ENCODE measurements at places on chromosomes 4 and X. TPM values are rescaled to one million over a fixed set of nuclear protein-coding genes. Genes with fewer than 3 reads are reported as not detected.

GRCh38 chrX:22585831-22586230 lies 313.1 kb downstream of the CBLL2 start:
- H3K27ac ChIP-seq = no peak overlapping the region
- H3K4me1 ChIP-seq = no peaks in the 10 kb centered on the region
- no peak for DNase-seq
- no peaks in the 10 kb centered on the region for H3K27me3 ChIP-seq
- H3K36me3 ChIP-seq = no peaks in the 10 kb centered on the region

DNA sequence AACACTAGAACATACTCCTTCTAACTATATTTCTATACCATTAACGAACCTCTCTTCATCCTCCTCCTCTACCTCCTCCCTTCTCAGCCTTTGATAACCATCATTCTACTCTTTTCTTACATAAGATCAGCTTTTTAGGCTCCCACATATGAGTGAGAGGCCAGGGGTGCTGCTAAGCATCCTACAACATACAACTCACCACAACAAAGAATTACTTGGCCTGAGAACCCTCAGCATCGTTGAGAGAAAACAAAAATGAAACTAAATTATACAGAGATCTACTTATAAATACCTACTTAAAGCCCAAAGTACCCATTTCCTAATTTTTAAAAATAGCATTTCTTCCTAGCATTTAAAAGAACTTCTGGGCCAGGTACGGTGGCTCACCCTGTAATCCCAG lies 77.7 kb downstream of the CC2D2A start:
- no peak for DNase-seq
- H3K36me3 ChIP-seq = no peaks in the 10 kb centered on the region
- H3K4me3 ChIP-seq = no peak overlapping the region
- H3K27me3 ChIP-seq = no peaks in the 10 kb centered on the region
- H3K4me1 ChIP-seq = no peaks in the 10 kb centered on the region
- no peak overlapping the region for H3K27ac ChIP-seq

GRCh38 chrX:3340016-3340415 lies 6.4 kb downstream of the MXRA5 start:
- no peak for DNase-seq
- H3K36me3 ChIP-seq = no peaks in the 10 kb centered on the region
- H3K4me1 ChIP-seq = no peaks in the 10 kb centered on the region
- H3K27ac ChIP-seq = no peak overlapping the region

TMEM144 gene
- total RNA-seq = 14.1 TPM

DNA sequence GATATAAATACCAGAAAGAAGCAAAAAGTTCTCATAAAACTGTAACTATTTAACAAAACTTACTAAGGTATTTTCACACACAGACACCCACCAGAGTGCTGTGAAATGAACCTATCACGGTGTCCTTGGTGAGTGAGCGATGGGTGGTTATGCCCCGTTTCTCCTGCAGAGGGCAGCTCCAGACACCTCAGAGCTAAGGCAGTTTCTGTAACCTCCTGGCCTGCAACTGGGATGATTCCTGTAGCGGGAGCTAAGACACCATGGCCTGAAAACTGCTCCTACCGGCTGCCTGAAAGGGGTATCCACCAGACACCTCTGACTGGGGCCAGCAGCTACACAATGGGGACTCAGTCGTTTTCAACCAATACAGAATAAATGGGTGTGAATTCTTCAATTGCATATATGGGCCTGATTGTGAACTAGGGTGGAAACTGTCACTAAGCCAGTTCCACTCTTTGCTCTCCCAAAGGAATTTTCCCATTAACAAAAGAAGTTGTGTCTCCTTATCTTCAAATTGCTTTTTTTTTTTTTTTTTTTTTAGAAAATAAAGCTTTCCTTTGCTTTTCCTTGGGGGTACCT lies 2375.8 kb upstream of the TENM3 start:
- no peaks in the 10 kb centered on the region for H3K4me1 ChIP-seq
- H3K27ac ChIP-seq = no peak overlapping the region
- no peaks in the 10 kb centered on the region for H3K36me3 ChIP-seq
- H3K27me3 ChIP-seq = no peaks in the 10 kb centered on the region

VCX3B gene
- total RNA-seq = not detected

- no peak overlapping the region for H3K4me3 ChIP-seq
- no peaks in the 10 kb centered on the region for H3K36me3 ChIP-seq
- peak overlapping the region; percentile 20 for H3K27ac ChIP-seq
- peak; percentile 58 for DNase-seq
- H3K27me3 ChIP-seq = no peaks in the 10 kb centered on the region
These were observed 121.6 kb upstream of the FAT1 start for GRCh38 chr4:186845137-186845842.

HAND2 gene
- 19.5 TPM for total RNA-seq

DNA sequence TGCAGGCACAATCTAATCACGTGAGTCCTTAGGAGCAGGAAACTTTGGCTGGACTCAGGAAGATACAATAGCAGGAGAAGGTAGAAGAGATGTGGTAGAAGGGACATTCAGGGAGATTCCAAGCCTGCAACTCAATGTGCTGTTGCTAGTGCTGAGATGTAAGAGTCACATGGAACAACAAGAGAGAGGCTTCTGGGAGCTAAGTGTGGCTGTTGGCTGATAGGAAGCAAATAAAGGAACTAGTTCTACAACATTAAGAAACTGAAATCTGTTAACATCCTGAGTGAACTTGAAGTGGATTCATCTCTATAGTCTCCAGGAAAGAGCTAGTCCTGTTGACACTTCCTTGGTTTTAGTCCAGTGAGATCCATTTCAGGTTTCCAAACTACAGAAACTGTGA lies 1207.4 kb downstream of the ADGRL3 start:
- H3K4me1 ChIP-seq = no peaks in the 10 kb centered on the region
- no peaks in the 10 kb centered on the region for H3K36me3 ChIP-seq
- H3K27me3 ChIP-seq = no peaks in the 10 kb centered on the region
- H3K27ac ChIP-seq = no peak overlapping the region
- DNase-seq = no peak

- DNase-seq = no peak
- no peak overlapping the region for H3K4me3 ChIP-seq
- no peaks in the 10 kb centered on the region for H3K36me3 ChIP-seq
- H3K27ac ChIP-seq = no peak overlapping the region
- H3K4me1 ChIP-seq = no peaks in the 10 kb centered on the region
- H3K27me3 ChIP-seq = no peaks in the 10 kb centered on the region
These were observed 9.5 kb downstream of the GSX2 start for GRCh38 chr4:54109241-54110018.

DNA sequence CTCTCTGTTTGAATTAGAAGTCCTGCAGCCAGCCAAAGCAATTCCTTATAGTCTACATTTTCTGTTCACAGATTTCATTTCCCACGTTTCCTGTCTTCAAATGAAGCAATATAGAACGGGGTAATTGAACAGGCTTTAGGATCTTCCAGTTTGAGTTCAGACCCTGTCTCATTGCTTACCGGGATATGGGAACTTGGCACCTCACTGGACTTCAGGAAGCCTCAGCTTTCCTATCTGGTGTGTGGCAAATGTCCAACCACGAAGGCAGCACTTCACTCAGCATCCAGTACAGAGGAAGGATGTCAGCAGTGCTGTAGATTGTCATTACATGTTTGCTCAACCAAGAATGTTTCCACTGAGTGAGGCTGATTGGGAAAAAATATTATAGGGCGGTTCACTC lies 271.1 kb upstream of the ZFP42 start:
- H3K4me3 ChIP-seq = no peak overlapping the region
- no peaks in the 10 kb centered on the region for H3K36me3 ChIP-seq
- no peaks in the 10 kb centered on the region for H3K27me3 ChIP-seq
- no peak for DNase-seq
- H3K4me1 ChIP-seq = no peaks in the 10 kb centered on the region

DNA sequence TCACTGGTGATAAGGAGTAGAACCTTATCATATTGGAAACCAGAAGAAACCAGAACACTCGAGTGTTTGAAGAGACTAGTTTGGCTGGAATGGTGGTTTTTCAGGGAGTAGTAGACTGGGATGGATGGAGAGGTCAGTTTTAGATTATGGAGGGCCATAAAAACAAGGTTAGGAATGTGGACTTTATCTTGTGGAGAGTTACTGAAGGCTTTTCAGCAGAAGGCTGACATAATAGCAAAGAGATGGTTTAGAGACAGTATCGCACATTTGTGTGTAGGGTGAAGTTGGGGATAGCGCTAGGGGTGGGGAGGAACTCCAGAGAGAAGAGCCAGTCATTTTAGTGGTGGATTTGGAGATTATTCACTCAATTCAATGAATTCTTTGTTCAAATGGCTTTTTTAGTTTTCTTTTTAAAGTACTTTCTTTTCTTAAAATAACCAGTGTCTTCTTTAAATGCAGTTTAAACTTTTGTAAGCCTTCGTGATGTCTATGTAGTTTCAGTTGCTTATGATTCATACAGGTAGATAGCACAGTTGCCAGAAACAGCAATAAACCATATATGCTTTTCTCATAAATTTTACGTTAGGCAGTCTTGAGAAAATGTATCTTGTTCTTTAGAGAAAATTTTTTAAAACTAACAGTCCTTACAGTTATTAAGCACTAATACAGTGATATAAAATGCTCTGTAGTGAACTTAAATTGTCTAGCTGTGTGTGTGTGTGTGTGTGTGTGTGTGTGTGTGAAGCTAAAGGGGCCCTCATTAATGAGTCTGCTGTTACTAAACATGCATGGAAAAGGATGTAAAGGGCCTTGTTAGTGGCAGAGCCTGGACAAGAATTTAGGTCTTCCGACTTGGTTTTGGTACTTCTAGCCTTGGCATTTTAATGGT lies 3.8 kb downstream of the ARHGAP10 start:
- DNase-seq = no peak
- no peak overlapping the region for H3K27ac ChIP-seq
- peaks cover 8% of the 10 kb centered on the region for H3K4me1 ChIP-seq

- no peak overlapping the region for H3K4me3 ChIP-seq
- H3K36me3 ChIP-seq = no peaks in the 10 kb centered on the region
- DNase-seq = no peak
- no peaks in the 10 kb centered on the region for H3K27me3 ChIP-seq
- no peaks in the 10 kb centered on the region for H3K4me1 ChIP-seq
- no peak overlapping the region for H3K27ac ChIP-seq
These were observed 859.4 kb upstream of the FTHL17 start for GRCh38 chrX:31931225-31931624.

GRCh38 chrX:5683996-5684395 lies 544.7 kb downstream of the NLGN4X start:
- no peak overlapping the region for H3K4me3 ChIP-seq
- H3K4me1 ChIP-seq = no peaks in the 10 kb centered on the region
- H3K27ac ChIP-seq = no peak overlapping the region

IL21 gene
- not detected for total RNA-seq

HELT gene
- total RNA-seq = not detected

- no peaks in the 10 kb centered on the region for H3K4me1 ChIP-seq
- no peak overlapping the region for H3K4me3 ChIP-seq
- DNase-seq = no peak
- H3K27ac ChIP-seq = no peak overlapping the region
- peaks cover 5% of the 10 kb centered on the region for H3K36me3 ChIP-seq
- no peaks in the 10 kb centered on the region for H3K27me3 ChIP-seq
These were observed 26.1 kb downstream of the SMARCA5 start for GRCh38 chr4:143539670-143540023.

TMEM35A gene
- total RNA-seq = 3.2 TPM

SPANXC gene
- not detected for total RNA-seq

PPP4R3C gene
- not detected for total RNA-seq

TMEM271 gene
- total RNA-seq = not detected

KANTR gene
- total RNA-seq = 16.6 TPM

MAGEA1 gene
- not detected for total RNA-seq

GRCh38 chr4:39574946-39575345 lies 47.7 kb upstream of the UGDH start:
- no peaks in the 10 kb centered on the region for H3K27me3 ChIP-seq
- H3K4me3 ChIP-seq = no peak overlapping the region

ITM2A gene
- total RNA-seq = 40.7 TPM

DNA sequence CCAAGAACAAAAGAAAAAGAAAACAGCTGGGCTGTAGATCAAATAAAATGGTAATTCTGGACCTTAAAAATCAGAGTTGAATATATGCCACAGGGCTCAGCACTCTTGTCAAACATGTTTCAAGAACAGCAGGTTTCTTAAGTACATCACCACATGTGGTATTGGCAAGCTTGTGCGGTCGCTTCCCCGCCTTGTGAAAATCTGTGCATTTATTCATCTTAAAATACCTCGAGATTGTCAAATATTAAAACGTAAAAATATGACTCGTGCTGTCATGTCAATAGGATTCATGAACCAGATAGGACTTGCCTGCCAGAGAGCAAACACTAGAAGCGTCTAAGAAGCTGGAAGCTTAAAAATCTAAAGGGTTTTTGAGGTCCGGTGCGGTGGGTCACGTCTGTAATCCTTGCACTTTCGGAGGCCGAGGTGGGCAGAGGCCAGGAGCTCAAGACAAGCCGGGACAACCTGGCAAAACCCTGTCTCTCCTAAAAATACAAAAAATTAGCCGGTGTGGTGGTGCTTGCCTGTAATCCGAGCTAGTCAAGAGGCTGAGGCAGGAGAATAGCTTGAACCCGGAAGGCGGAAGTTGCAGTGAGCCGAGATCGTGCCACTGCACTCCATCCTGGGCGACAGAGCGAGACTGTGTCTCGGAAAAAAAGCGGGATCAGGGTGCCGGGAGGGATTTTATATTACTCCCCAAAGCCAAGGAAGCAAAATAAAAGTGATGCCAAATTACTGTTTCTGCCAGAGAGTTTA lies 40.2 kb upstream of the TMEM154 start:
- H3K36me3 ChIP-seq = no peaks in the 10 kb centered on the region
- H3K4me3 ChIP-seq = no peak overlapping the region
- no peaks in the 10 kb centered on the region for H3K4me1 ChIP-seq
- H3K27me3 ChIP-seq = no peaks in the 10 kb centered on the region
- DNase-seq = no peak
- no peak overlapping the region for H3K27ac ChIP-seq

GRCh38 chr4:20248155-20248558 lies 3.5 kb upstream of the SLIT2 start:
- H3K4me3 ChIP-seq = no peak overlapping the region
- DNase-seq = no peak
- no peak overlapping the region for H3K27ac ChIP-seq
- H3K36me3 ChIP-seq = no peaks in the 10 kb centered on the region
- no peaks in the 10 kb centered on the region for H3K27me3 ChIP-seq

- no peaks in the 10 kb centered on the region for H3K36me3 ChIP-seq
- H3K27ac ChIP-seq = no peak overlapping the region
- no peak for DNase-seq
- H3K4me1 ChIP-seq = peaks cover 2% of the 10 kb centered on the region
These were observed 57.1 kb upstream of the TEX13D start for GRCh38 chrX:124275182-124275894.

GRCh38 chrX:23668335-23668734 lies 1.0 kb downstream of the PRDX4 start:
- H3K4me3 ChIP-seq = peak overlapping the region; percentile 6
- no peak overlapping the region for H3K27ac ChIP-seq
- H3K36me3 ChIP-seq = no peaks in the 10 kb centered on the region
- H3K27me3 ChIP-seq = no peaks in the 10 kb centered on the region
- no peak for DNase-seq

GRCh38 chrX:139429913-139430312 lies 100.6 kb upstream of the F9 start:
- no peaks in the 10 kb centered on the region for H3K36me3 ChIP-seq
- H3K4me1 ChIP-seq = no peaks in the 10 kb centered on the region
- no peak overlapping the region for H3K27ac ChIP-seq
- no peak overlapping the region for H3K4me3 ChIP-seq

REELD1 gene
- total RNA-seq = 0.29 TPM

All from aorta (tissue), 5 donors.